ENCODE measurements at places on chromosomes 5 and 9.

GRCh38 chr9:137305798-137306065, 3.7 kb upstream of the NRARP start:
- no peak for DNase-seq

GRCh38 chr5:15601274-15601673, 101.3 kb downstream of the FBXL7 start:
- peak; percentile 71 for DNase-seq

- no peak for DNase-seq
Observed at GRCh38 chr5:61333954-61334867, 2.2 kb downstream of the ZSWIM6 start.

GRCh38 chr5:180868960-180869359, 7.9 kb upstream of the ZFP62 start:
- DNase-seq = peak; percentile 71

GRCh38 chr9:16642421-16643109, 227.9 kb downstream of the BNC2 start:
- DNase-seq = no peak

DNA sequence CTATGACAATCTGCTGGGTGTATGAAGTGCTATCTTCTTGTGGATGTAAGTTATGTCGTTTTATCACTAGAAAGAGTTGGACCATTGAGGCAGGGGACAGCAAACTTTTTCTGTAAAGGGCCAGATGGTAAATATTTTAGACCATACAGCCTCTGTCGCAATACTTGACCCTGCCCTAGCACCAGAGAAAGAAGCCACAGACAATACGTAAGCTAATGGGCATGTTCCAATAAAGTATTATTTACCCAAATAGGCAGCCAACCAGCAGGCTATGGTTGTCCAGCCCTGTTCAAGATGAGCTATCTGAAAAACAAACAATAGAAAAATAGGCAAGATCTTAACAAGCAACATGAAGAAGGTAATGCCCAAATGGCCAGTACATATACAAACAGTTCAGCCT, 36.4 kb downstream of the MTX3 start:
- no peak for DNase-seq

DNA sequence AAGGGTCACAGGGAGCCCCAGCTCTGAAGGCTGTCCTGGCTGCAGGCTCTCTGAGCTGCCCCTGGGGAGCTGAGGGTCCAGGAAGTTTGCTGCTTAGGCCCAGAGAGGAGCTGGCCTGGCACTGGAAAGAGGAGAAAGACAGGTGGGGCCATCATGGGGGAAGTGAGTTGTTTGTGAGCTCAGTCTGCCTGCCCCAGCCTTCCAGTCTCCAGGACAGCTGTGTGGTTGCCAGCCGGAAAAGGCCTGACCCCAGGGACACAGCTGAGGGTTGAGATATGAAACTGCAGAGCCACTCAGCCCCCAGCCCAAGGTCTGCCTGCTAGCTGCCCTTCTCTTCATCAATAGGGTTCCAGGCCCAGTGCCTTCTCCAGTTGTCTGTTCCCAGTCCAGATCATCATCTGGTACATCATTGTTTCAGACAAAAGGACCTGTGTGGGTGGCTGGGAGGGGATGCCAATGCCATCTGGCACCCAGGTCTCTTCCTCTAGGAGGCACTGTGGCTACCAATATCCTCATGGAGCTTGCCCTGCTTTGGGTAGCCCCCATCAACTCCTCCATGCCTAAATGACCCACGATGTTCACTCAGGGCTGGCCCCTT, 4.3 kb upstream of the DDX41 start:
- DNase-seq = no peak

DNA sequence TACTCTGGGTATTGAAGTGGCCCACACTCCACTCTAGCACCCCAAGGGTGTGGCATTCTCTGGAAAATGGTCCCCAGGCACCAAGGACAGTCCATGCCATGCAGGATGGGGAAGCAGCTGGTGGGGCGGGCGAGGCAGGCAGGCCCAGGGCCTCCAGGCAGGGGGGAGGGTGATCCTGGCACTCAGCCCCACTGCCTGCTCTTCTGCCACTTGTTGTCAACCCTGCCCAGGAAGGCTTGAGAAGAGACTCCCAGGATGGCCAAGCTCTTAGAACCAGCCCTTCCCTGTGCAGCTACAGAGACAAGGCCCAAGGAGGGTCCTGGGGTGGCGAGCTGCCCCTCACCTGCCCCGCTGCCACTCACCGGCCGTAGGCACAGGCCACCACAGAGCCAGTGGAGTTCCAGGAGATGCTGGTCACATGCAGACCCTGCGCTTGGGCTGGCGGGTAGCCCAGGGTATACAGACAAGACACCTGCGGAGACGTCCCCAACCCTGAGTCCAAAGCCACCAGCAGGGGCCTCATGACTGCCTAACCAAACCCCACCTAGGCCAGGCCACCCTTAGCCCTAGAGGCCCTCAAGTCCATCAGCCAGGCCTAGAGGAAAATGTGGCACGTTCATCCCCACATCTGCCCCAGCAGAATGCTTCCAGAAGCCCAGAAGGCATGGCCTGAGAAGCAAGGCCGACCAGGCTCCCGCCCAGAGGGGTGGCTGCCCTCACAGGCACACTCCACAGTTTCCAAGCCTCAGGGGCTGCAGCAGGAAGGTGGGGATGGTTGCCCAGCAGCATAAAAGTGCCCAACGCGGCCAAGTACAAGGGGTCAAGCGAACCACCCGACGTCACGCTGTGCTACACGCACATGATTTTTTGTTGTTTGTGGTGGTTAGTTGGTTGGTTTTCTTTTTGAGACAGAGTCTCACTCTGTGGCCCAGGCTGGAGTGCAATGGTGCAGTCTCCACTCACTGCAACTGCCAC, 19.8 kb downstream of the DYNC2I2 start:
- no peak for DNase-seq

DNA sequence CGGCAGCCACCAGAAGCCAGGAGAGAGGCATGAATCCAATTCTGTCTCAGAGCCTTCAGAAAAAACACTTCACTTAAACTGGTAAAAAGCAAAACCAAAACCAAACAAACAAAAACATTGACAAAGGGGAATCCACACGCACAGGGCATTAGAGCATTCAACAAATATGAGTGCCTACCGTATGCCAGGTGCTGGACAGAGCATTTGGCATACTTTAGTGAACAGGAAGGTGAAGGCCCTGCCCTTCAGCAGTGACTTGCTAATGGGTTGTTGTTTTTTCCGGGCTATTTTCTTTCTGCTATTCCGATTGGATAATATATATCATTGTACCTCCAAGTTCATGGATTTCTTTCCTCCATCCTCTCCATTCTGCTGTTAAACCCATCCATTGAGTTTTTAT, 71.7 kb upstream of the RUFY1 start:
- no peak for DNase-seq

GRCh38 chr9:98874721-98875255, 67.3 kb downstream of the GALNT12 start:
- no peak for DNase-seq

DNA sequence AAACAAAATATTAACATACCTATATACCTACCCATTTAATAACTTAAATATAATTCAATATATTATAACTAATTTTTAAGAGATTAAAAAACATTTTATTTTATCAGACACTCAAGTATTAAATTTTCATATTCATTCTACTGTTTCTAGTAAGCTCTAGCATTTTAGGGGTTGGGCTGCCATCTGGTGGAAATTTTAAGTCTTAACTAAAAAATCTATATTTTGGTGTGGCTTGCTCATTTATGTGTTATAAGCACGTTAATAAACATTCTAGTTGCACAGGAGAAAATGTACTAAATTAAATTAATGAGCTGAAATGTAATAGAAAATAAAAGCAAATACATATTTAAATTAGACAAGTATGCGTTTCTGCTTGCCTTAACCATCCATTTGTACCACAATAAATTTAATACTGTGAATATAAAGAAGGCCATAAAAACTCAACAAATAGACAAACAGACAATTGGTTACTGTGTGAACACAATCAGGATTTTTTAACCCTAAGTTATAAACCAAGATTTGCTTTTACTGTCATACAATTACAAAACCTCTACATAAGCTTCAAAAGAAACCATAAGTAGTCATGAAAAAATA, 1728.3 kb upstream of the CDH9 start:
- DNase-seq = no peak

DNA sequence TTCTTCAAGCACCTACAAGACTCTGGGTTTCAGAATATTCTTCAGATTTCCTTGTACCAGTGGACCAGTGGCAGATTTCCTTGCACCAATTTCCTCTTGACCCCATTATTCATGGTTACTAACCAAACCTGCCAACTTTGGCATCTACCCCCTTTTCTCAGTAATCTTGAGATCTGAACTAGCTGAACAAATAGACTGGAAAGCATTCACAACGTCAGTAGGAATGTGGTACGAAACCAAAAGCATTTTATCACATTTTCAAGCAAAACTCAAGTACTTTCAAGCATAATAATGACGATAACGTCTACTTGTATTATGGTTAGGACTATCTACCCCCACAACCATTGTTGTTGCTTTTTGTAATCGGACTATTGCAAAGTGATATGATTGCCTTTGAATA, 1217.3 kb downstream of the PTPRD start:
- DNase-seq = no peak

- DNase-seq = no peak
Observed at GRCh38 chr9:99220011-99220410, 1.7 kb downstream of the ALG2 start.

DNA sequence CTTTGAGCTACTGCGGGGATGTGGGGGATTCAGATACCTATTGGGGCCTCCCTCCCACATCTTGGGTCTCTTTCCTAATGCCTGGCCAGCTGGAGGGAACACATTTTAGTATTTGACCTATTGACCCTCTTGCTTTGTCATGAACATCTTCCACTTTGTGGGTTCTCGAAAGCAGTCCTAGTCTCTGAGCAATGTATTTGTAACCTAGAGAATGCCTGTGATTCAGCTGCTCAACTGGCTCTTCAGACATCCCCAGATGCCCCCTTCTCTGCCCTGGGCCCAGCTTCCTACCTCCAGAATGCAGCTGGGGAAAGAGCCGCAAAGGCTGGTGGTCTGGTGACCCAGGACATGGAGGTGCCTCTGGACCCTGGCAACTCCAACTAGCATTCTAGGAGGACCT, 32.2 kb downstream of the APTX start:
- DNase-seq = no peak

DNA sequence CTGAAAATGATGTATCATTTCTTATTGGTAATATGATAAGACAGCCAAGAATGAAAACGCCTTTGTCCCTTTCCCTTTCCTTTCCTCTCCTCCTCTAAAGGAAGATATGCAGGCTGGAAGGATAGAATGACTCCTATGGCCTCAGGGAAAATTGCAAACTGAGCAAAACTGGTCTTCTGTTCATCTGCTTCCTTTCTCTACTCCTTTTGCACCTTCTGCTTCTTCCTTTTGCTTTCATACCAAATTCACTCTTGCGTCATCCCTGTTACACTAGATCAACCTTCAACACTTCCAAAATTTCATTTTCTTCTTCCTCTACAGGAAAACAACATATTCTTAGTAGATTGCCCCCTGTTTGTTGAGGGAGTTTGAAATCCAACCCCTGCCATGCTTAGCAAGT, 234.1 kb downstream of the ADAMTS6 start:
- no peak for DNase-seq

DNA sequence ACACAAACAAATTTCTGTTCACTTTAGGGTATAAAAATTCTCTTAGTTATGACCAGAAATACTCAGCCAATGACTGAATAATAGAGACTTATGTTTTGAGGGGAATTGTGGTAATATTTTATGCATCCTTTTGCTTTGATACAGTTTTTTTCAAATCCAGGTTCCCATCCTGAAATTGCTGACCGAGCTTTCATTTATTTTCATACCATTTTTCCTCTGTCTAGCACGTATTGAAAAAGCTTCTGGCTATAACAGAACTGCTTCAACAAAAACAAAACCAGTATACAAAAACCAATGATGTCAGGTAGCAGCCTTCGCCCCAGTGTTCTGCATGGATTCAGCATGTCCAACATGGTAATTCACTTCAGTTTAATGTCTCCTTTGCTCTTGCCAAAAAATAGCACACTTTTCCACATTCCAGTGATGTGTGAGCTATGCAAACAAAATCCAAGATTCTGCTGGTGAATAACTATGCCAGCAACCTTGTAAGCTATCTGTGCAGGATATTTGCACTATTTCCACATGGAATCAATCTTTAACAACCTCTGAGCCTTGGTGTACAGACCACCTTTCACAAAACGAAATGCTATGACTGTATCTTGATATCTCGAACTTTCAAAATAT, 22.0 kb downstream of the CCNH start:
- no peak for DNase-seq

DNA sequence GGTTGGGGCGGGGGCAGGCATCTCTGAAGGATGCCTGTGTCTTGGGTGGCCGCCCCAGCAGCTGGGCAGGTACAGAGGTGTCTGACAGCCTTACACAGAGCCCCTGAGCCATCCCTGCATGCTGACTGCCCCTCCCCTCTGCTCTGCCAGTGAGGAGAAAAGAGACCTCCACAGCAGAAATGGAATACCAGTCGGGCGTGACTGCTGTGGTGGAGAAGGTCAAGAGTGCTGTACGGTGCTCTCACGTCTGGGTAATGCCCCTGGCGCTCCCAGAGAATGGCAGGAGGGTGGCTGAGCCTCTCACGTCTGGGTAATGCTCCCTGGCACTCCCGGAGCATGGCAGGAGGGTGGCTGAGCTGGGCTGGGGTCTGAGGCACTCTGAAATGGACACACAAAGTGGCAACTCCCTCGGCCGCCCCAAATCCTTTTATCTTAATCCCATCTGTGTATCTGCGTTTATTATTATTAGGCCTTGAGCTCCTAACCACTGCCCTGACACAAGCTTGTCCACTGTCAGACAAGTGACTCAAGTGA, 2.5 kb upstream of the RABL6 start:
- DNase-seq = no peak

GRCh38 chr9:132094314-132094791, 14.7 kb upstream of the MED27 start:
- no peak for DNase-seq

- no peak for DNase-seq
Observed at GRCh38 chr5:370311-370958, 48.9 kb downstream of the AHRR start.

DNA sequence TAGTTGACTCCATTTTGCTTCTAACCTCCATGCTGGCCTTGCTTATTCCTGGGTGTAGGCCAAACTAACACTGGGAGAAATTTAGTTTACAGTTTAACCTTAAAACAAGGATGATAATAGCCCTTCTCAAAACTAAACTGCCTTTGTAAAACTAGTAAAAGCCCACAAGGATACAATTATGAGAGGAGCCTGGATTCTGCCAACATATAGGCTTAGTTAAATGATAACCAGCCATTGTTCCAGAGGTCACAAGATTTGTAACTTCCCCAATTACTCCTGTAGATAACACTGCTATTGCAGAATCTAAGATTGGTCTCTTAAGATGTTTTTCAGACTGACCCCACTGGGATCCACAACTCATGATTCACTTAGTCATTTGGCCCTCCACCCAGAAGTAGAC, 2300.3 kb upstream of the C9orf72 start:
- no peak for DNase-seq

Measured in retina (tissue), 1 donor.